Panc1 (cell line): ENCODE measurements at places on chromosomes 6 and 20. TPM values are rescaled to one million over a fixed set of nuclear protein-coding genes. Genes with fewer than 3 reads are reported as not detected.

- no peak overlapping the region for H3K27ac ChIP-seq
- H3K4me3 ChIP-seq, result no peak overlapping the region
- DNase-seq, result no peak
- no peaks in the 10 kb centered on the region for H3K36me3 ChIP-seq
- H3K27me3 ChIP-seq, result no peaks in the 10 kb centered on the region
- no peaks in the 10 kb centered on the region for H3K4me1 ChIP-seq
Observed at GRCh38 chr20:2736441-2736840, 43.9 kb downstream of the EBF4 start.

DNA sequence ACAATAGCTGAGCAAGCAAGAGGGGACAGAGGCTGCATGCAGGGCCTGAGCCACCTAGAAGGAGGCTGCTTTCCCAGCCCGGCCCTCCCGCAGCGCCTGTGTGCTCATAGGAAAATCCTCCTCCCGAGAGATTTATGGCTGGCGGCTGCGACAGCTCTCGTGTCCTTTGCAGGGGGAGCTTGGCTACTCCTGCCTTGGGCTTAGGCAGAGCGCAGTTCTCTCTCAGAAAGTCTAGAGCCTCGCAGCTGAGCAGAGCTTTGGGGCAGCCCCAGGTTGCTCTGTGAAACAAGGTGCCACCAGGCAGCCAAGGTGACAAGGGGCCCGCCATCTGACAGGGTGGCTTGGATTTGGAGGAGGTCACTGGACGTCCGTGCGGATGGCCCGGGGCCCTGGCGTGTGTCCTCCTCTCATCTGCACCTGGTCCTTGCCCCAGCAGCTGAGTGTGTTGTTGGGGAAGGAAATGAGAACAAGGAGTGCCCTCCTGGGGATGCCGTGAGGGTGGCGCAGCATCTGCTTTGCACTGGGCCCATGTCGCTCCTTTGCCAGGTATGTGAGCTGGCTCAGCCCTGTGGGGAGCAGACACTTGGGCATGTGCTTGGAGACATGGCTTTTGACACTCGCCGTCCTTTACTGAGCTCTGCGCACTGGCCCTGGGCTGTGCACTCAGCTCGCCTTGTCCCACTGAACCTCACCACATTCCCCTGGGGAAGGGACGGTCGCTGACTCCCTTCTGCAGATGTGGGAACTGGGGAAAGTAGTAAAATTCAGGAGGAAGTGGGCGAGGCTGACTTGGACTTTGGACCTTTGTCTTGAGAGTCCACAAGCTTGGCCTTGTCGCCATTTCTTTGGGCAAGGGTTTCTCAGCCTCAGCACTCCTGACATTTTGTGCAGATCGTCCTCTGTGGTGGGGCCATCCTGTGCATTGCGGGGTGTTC, 41.9 kb downstream of the EDN3 start:
- no peak for DNase-seq
- H3K36me3 ChIP-seq, result no peaks in the 10 kb centered on the region
- no peaks in the 10 kb centered on the region for H3K4me1 ChIP-seq
- H3K27ac ChIP-seq, result no peak overlapping the region
- peaks cover 3% of the 10 kb centered on the region; the same call in 1 of the 2 replicates for H3K27me3 ChIP-seq

DNA sequence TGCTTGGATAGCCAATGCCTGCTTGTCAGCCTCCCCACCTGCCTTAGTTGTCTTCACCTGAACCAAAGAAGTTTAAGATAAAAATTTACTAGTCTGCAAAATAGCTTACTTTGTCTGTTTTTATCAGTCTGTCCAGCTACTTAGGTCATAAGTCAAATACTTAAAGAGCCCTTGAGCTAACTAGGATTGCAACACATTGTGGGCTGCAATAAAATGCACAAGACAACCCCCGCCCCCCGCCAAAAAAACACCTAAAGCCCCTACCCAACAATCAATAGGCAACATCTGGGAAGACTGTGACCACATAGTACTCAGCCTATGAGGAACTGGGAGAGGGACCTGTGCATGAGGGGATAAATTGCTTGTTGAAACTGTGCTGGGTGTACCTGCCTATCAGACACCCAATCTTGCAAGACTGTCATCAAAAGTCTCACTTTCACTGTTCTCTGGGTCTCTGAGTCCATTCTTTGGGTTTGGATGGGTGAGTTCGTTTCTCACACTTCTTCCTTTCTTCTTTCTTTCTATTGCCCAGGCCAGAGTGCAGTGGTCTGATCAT, 27.3 kb upstream of the ABCC10 start:
- H3K4me1 ChIP-seq, result no peaks in the 10 kb centered on the region
- no peak for DNase-seq
- H3K4me3 ChIP-seq, result no peak overlapping the region
- H3K36me3 ChIP-seq, result no peaks in the 10 kb centered on the region
- peaks cover 3% of the 10 kb centered on the region; the same call in 1 of the 2 replicates for H3K27me3 ChIP-seq
- no peak overlapping the region for H3K27ac ChIP-seq

The WFDC5 gene
- total RNA-seq, result not detected

The IRF4 gene
- total RNA-seq, result 0.72 TPM

The OR12D3 gene
- total RNA-seq, result not detected

GRCh38 chr6:157848693-157849092, 25.6 kb downstream of the SNX9 start:
- no peak for DNase-seq
- H3K4me1 ChIP-seq, result peaks cover 48% of the 10 kb centered on the region
- H3K27me3 ChIP-seq, result no peaks in the 10 kb centered on the region
- H3K36me3 ChIP-seq, result no peaks in the 10 kb centered on the region
- no peak overlapping the region for H3K27ac ChIP-seq

The FKBP1C gene
- 0.49 TPM for total RNA-seq

DNA sequence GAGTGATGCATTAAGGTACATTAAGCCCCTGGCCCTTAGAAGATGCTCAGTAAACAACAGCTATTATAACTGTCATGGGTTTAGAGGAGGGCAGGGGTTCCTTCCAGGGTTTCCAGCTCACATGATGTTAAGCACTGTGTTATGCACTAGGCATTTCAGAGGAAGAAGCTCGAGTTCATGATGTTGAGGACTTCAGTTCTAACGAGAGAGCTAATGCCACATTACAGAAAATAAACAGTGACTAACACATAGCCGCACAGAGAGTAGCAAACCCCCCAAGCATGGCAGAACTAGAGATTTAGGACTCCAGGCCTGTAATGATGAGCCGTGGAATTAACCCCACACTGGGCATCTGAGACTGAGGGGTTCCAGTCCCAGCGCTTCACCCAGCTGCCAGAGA, 105.2 kb downstream of the UNC5CL start:
- H3K4me1 ChIP-seq, result no peaks in the 10 kb centered on the region
- no peaks in the 10 kb centered on the region for H3K27me3 ChIP-seq

DNA sequence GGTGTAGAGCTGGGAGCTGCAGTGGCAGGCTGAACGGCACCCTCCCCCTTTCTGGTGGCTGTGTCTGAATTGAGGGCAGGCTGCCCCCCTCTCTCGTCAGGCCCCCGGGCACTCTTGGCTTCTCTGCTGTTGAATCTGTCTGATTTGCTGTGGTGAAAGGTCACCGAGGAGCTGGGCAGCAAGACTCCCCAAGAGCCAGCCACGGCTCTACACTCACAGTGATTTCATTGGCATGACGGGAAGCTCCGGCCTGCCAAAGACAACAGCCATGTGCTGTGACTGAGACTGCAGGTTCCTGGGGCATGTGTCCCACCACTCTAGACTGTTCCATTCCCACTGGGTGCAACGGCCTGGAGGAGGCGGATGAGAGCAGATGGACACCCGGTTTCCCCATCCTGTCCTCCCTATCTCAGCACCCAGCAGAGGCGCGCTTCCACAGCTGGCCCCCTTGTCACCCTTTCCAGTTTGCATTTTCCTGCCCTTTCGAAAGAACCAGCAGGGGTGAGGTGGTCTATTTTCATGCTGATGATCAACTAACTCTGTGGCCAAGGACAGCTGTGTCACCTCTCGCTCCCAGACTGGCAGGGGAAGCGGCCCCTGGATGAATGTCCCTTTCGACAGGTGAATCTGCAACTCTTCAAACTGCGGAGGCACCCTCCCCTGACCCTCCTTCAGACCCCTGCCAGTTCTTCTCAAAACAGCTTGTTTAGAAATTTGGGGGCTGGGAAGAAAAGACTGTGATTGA, 2.2 kb downstream of the APCDD1L start:
- no peak overlapping the region for H3K27ac ChIP-seq
- no peaks in the 10 kb centered on the region for H3K4me1 ChIP-seq
- H3K27me3 ChIP-seq, result peaks cover 4% of the 10 kb centered on the region; the same call in 1 of the 2 replicates
- no peak for DNase-seq
